ENCODE measurements at places on chromosomes 3 and 15.

- no peak for DNase-seq
Observed at GRCh38 chr15:43414196-43414595, 43.3 kb downstream of the TUBGCP4 start.

DNA sequence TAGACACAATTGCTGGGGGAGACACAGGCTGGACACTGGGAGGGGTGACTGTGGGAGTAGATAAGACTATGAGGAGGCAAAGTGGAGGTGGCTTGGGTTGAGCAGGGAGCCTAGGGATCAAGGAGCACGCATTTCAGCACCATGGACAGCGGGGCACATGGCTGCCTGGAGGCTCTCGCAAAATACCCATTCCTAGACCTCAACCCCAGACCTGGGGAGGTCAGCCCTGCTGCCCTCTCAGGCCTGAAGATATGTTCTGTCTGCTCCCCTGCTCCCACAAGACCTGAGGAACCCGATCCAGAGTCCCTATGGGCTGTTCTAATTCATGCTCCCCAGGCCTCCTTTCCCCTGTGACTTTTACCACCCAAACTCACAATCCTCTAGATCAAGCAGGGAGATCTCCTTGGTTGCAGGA, 16.0 kb upstream of the CPEB1 start:
- no peak for DNase-seq

DNA sequence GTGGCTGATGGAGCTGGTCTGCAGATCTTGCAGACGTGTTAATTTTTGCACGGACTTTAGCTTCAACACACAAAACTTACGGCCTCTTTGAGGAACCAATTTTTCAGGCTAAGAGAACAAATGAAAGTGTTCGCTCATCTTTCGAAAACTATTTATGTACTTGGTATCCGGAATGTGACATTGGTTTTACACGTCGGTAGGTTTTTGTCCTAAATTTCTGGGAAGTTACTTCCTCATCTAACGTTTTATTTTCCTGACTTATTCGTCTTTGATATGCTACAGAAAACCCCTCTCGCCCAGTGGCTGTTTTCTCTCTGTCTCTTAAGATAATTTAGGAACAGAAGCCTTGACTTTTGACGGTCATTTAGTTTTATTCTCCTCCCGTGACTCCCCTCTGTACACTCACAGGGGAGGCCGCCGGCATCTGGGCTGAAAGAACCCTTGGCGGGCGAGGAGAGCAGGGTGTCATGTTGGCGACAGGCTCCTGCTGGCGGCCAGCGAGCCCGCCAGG, 834 bp upstream of the GREM1 start:
- DNase-seq: no peak

- no peak for DNase-seq
Observed at GRCh38 chr3:184772667-184773272, 39.2 kb upstream of the VPS8 start.

DNA sequence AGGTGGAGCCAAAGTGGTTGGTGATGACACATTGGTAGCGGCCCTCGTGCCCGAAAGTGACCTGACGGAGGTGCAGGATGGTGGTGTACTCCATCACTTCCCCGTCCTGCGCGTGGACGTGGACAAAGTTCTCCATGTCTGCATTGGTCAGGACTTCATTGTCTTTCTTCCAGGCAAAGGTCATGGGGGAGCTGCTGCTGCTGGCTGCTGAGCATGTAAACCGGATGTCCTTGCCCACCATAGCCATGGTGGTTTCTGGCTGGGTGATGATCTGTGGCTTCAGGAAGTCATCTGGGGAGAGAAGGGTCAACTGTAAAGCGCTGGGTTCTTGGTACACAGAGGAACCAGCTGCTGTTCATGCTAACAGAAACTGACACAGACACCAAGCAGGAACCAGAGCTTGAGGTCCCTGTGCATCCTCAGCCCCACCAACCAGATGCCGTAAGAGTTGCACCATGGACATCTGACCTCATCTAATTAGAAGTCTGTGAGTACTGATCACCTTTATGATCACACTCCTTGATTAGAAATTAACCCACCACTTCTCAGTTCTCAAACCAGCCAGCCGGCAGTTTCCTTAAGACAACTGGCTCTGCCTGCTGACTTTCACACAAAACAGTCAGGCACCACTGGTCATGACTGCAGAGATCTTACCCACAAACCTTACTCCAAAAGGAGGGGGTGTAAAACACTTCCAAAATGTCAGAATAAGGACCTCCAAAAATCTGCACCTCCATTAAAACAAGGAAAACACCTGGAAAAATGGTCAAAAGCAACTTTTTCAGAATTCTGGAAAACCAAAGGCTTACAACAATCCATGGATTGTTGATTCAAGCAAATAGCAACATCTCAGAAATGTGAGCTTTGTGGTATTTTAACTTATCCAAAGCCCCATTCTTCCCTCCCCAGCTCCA, 114.6 kb downstream of the LRIG1 start:
- DNase-seq: no peak

DNA sequence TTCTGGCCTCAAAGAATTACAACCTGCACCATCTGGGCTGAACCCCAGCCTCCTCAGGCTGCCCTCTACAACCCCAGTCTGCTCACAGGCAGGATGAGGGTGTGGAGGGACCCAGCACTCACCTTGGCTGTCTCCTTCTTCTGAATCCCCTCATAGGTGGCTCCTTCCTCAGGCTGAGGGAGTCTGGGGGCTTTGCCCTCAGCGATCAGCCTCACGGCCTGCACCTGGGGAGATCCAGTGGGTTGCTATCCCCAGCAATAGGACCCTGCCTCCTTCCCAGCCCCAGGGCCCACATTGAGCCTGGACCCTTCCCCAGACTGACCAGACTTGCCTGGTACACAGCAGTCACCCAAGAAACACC, 25.1 kb downstream of the ALDH1L1 start:
- DNase-seq: no peak

GRCh38 chr3:190302212-190302867, 19.9 kb downstream of the CLDN1 start:
- no peak for DNase-seq

DNA sequence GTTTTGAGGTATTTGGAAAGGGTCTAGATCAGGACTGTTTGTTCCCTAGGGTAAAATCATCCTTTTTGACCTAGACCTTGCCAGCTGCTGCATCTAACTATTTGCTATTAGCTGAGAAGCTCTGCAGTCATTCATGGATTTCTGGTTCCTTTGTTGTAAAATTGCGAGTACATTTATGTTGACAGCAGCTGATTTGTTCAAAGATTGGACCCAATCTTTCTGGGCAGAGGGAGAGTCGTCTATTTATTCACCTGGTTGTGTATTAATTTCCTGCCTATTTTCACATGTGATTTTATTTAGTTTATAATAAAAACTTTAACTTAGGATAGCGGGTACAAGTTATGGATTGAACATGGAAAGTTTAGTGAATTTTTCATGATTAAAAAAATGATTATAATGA, 236.3 kb downstream of the CNTN4 start:
- DNase-seq: no peak

DNA sequence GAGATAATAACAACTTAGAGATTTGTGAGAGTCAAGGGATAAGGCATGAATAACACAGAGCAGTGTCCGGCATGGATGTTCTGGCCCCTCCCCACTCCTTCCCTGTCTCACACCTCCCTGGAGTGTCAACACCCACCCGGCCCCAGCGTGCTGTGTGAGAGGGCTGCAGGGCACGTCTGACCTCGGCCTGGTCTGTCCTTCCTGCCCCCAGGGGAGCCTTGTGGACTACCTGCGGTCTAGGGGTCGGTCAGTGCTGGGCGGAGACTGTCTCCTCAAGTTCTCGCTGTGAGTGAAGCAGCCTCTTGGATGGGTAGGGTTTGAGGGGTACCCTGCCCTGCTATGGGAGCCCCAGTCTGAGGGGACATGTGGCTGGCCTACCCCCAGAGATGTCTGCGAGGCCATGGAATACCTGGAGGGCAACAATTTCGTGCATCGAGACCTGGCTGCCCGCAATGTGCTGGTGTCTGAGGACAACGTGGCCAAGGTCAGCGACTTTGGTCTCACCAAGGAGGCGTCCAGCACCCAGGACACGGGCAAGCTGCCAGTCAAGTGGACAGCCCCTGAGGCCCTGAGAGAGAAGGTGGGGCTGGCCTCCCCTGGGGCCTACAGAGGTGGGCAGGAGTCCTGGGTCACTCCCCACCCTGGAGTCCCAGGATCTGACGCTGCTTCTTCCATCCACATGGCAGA, 11.2 kb upstream of the LMAN1L start:
- no peak for DNase-seq

GRCh38 chr3:55443346-55443745, 43.8 kb downstream of the WNT5A start:
- no peak for DNase-seq

- DNase-seq: no peak
Observed at GRCh38 chr15:101277943-101278564, 769 bp upstream of the SELENOS start.

- DNase-seq: no peak
Observed at GRCh38 chr15:93007994-93008393, 81.0 kb downstream of the RGMA start.

DNA sequence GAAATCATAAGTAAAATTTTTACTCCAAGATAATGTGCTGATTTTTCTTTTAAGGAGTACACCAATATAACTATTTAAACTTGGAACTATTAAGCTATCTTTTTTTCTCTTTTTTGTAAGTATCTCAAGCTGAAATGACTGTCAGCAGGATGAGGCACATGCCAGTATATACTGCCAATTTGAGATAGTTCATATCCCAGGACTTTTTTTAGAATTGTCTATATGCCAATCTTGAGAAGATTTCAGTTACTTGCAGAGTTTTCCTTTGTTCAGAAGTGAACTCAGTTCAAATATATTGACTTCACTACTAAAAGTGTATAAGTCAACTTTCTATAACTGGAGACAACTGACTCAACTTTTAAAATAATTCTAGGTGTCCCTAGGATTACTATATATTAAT, 181.7 kb upstream of the ZNF717 start:
- no peak for DNase-seq

DNA sequence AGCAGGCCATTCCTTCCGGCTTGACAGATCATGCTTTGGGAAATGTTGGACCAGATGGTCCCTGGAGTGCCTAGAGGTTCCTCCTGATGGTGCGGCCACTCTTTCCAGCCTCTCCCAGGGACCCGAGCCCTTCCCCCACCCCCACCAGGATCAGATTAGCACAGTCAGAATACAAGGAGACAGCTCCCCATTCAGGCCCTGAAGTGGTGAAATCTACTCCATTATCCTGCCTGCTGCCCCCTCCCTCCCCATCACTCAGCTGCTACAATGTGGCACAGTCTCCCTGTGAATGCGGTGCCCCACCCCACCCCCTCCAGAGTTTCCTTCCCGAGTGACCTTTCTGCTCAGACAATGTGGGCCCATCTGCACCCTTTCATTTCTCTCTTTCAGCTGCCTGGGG, 29.4 kb downstream of the RNU5B-1 start:
- DNase-seq: no peak

GRCh38 chr3:56366641-56367162, 101.6 kb downstream of the ERC2 start:
- DNase-seq: no peak

- no peak for DNase-seq
Observed at GRCh38 chr3:25441234-25441856, 13.3 kb downstream of the RARB start.

GRCh38 chr3:65070968-65071367, 383.2 kb upstream of the ADAMTS9 start:
- no peak for DNase-seq

DNA sequence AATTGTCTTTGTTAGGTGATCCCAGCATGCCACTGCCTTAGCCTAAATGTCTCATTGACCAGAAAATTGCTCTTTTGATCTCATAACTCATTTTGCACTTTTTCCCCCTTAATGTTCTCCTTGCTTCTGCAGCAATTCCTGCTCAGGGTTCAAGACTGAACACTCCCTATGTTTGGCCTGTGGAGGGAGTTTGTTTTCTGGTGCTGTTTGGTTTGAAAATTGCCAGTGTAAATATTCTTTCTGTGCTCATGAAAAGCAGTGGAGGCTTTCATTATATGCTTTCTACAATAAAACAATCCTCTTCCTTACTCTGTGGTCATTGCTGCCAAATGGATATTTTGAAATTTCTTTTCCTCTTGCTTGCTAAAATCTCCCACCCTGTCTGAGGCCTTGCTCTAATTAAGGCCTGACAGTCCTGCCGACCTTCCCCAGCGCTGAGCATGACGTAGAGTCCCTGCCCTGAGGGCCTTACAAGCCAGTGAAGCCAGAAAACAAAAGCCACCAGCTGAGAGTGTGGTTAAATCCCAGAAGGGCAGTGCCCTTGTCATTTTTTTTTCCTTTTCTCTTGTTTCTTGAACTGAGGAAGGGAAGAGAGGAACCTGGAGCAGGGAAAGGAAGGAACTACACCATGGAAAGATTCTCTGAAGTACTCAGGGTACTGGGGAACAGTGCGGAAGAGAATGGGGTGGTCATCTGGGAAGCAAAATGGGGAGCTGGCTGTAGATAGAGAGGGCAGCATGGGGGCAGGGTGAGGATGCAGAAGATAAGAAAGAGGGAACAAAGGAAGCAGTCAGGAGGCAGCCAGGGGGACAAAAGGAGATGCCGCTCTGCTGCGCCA, 24.8 kb downstream of the ZBTB38 start:
- DNase-seq: no peak

DNA sequence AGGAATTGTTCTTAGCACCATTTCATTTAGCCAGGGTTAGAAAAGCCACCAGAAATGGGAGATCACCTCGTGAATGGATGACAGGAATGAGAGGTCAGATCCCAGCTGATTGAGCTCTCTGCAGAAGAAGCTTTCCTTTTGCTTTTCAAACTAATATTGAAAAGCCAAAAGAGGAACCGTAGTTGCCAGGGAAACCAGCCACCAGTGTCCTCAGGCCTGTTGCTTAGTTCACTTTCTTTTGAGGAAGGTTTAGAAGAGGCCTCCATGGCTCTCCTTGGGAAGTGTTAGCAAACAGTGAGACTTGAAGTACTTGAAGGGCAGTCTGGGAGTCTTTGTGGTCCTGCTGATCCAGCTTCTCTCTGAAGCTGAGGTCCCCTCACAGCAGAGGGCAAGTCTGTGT, 7.4 kb upstream of the CCK start:
- DNase-seq: no peak

GRCh38 chr3:46512191-46512749, 14.5 kb downstream of the RTP3 start:
- no peak for DNase-seq

GRCh38 chr15:82575335-82575734, 35.1 kb upstream of the RPS17 start:
- DNase-seq: no peak

- DNase-seq: no peak
Observed at GRCh38 chr3:37024820-37025405, 31.6 kb downstream of the MLH1 start.

- no peak for DNase-seq
Observed at GRCh38 chr3:107241217-107241616, 136.0 kb upstream of the CCDC54 start.

DNA sequence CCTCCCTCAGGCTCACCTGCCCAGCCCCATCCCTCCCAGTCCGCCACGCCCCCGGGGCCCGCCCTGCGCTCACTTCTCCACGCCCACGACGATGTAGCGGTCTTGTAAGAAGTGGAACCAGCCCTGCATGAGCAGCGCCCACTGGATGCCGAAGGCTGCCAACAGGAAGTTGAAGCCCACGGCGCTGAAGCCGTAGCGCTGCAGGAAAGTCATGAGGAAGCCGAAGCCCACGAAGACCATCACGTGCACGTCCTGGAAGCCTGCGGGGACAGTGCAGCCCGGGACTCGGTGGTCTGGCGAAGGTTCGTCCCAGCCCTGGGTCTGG, 9.7 kb downstream of the RHCG start:
- no peak for DNase-seq
